ENCODE measurements at places on chromosomes 1 and 21.

DNA sequence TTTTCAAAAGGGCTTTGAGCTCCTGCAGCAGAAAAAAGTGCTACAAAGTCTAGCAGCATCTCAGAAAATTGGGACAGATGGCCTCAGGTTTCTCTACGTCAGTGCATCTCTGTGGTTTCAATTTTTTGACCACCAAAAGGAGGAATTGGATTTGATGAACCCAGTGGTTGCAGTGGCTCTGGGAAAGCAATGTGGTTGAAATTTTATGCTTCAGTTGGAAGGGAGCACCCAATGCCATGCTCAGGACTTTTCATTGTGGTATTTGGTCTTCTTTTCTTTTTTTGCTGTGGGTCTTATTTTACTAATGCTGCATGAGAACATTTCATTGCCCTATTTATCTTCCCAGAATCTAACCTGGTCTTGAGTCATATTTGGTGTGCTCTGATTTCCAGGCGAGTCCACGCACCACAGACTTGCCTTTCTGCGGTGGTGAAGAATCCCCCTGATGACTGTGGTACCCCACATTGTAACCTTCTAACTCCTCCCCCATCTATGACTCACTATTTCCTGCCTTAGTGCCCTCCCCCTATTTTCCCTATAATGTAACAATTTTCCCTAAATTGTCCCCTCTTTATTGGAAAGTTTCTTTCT lies 56.7 kb downstream of the S1PR1 start:
- no peak for DNase-seq

- DNase-seq: no peak
Observed at GRCh38 chr21:33244779-33245105, 15.0 kb downstream of the IFNAR2 start.

GRCh38 chr1:18681423-18681835 lies 50.8 kb downstream of the PAX7 start:
- DNase-seq: no peak

DNA sequence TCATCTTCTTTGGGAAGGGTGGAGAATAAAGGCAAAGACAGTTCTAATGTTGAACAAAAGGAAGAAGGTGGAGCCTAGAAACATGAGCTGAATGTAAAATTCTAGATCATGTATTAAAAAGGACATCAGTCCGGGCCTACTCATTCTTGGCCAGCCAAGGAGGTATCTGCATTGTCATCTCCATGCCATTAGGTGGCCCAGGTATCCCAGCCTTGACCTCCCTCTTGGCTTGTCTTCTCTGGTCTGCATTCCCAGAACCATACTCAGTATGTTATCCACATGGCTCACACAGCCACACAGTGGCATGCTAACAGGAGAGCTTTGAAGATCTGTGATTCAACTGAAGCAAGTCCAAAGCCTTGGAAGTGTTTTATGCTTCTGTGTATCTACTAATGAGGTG lies 369.8 kb upstream of the KAZN start:
- DNase-seq: no peak

DNA sequence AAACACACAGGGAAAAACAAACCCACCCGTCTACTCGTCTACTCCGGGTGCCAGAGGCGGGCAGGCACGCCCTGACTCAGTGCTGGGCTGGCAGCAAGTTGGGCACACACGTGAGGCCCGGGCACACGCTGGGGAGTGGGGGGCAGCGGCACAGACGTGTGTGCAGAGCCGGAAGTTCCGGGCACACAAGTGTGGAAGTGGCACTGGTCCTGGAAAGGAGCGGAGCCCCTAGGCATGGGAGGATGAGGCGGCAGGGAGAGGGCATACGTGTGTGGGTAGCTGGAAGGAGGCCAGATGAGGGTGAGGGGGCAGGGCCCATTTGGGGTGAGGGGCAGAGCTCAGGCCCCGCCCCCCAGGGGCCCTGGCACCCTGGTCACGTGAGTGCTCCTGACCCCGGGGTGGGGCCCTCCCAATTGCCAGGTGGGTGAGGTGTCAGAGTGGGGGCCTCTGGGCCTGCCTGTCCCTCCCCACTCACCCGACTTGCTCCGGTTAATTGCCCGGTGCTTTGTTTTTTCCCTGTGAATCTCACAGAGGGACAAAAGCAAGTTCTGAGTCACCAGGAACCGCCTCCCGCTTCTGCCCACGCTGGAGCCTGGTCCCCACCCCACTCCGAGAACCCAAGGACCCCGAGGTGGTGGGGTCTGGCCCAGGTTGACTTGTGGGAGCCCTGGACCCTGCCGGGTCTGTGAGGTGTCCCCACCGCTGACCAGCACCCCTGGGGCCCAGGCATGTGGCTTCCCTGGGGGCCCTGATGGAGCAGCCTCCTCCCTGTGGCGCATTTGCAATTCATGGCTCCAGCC lies 104.8 kb upstream of the CASZ1 start:
- DNase-seq: no peak

DNA sequence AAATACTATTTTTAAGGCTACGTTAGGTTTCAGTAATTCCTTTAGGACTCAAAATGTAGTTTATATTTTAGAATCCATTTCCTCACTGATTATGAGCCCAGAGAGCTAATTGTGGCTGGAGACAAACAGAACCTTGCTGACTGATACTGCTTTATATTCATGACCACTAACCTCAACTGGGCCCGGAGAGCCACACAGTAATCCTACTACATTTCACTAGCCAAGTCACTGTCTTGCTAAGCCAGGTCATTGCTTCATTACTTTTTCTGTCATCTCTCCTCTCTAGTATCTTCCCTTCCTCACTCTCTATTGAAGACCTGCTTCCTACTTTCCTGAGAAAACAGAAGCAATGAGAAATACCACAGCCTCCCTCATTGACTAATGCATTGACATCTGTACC lies 24.7 kb downstream of the IL23R start:
- no peak for DNase-seq

All from activated naive CD8-positive, alpha-beta T cell treated with anti-CD3 and anti-CD28 coated beads, Interleukin-2, amount 50 U/mL, for 16 hours (primary cell).